Thoracic aorta endothelial cell (primary cell): ENCODE measurements at places on chromosomes 4 and X. TPM values are rescaled to one million over a fixed set of nuclear protein-coding genes. Genes with fewer than 3 reads are reported as not detected.

The DHX15 gene
- 295 and 302 TPM in 2 replicates for total RNA-seq

The SYTL5 gene
- total RNA-seq, result under 0.01 TPM in 1 of 2 replicates, not detected in the other

The FUNDC1 gene
- 17.2 and 18.6 TPM in 2 replicates for total RNA-seq

The NKX3-2 gene
- total RNA-seq, result not detected in 2 replicates

The SCML2 gene
- total RNA-seq, result 2.7 and 4.4 TPM in 2 replicates

The CLDN2 gene
- total RNA-seq, result not detected in 2 replicates

The CRLF2 gene
- not detected in 2 replicates for total RNA-seq

The RBM46 gene
- total RNA-seq, result not detected in 2 replicates

The RAB40AL gene
- total RNA-seq, result 0.80 and 0.93 TPM in 2 replicates

The MTNR1A gene
- not detected in 2 replicates for total RNA-seq

The CLDN34 gene
- total RNA-seq, result 0.36 and 0.66 TPM in 2 replicates

The CABS1 gene
- not detected in 2 replicates for total RNA-seq

The CXCL13 gene
- not detected in 2 replicates for total RNA-seq

The POF1B gene
- 0.43 and 0.53 TPM in 2 replicates for total RNA-seq

The CFAP299 gene
- total RNA-seq, result not detected in 2 replicates

The BEND2 gene
- total RNA-seq, result not detected in 2 replicates

The SULT1E1 gene
- total RNA-seq, result 22.4 and 30.9 TPM in 2 replicates

The ITIH6 gene
- total RNA-seq, result not detected in 2 replicates

The TRIML2 gene
- 0.07 TPM in 1 of 2 replicates, not detected in the other for total RNA-seq

The PF4V1 gene
- total RNA-seq, result 0.80 TPM in 1 of 2 replicates, not detected in the other

The CT55 gene
- not detected in 2 replicates for total RNA-seq

The USP17L29 gene
- total RNA-seq, result not detected in 2 replicates

The MAGED4 gene
- total RNA-seq, result 5.7 and 7.0 TPM in 2 replicates

The MAGEC1 gene
- total RNA-seq, result not detected in 2 replicates

The S100P gene
- total RNA-seq, result not detected in 2 replicates

The ADH1A gene
- total RNA-seq, result not detected in 2 replicates

The SMIM10 gene
- total RNA-seq, result 1.5 and 2.0 TPM in 2 replicates
